ENCODE measurements at places on chromosomes 16 and 17. TPM values are rescaled to one million over a fixed set of nuclear protein-coding genes. Genes with fewer than 3 reads are reported as not detected.

Gene IL34
- 11.9 TPM for total RNA-seq

Gene CHST4
- not detected for total RNA-seq

DNA sequence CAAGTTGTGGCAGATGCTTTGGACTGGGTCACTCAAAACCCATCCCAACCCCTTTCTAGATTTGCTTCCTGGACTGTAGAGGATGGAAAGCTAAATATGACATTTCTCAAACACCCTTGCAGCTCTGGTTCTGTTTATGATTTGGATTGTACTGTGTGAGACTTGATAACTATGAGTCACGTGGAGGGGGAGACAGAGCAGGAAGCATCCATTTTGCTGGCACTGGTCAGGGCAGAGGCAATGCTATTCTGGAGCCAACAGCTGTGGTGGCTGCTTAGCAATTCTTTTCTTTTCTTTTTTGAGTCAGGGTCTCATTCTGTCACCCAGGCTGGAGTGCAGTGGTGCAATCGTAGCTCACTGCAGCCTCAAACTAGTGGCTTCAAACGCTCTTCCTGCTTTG, 13.6 kb upstream of the TERF2 start:
- no peak for DNase-seq
- H3K4me3 ChIP-seq, result no peak overlapping the region
- H3K27me3 ChIP-seq, result no peaks in the 10 kb centered on the region
- H3K4me1 ChIP-seq, result peaks cover 10% of the 10 kb centered on the region

GRCh38 chr16:79638386-79638785, 37.8 kb upstream of the MAF start:
- DNase-seq, result no peak
- H3K27me3 ChIP-seq, result no peaks in the 10 kb centered on the region
- H3K27ac ChIP-seq, result no peak overlapping the region
- no peak overlapping the region for H3K4me3 ChIP-seq
- no peaks in the 10 kb centered on the region for H3K36me3 ChIP-seq

GRCh38 chr16:17930280-17930679, 406.3 kb downstream of the NPIPA8 start:
- H3K27ac ChIP-seq, result no peak overlapping the region
- no peaks in the 10 kb centered on the region for H3K4me1 ChIP-seq
- no peak for DNase-seq
- H3K27me3 ChIP-seq, result no peaks in the 10 kb centered on the region
- H3K36me3 ChIP-seq, result no peaks in the 10 kb centered on the region

DNA sequence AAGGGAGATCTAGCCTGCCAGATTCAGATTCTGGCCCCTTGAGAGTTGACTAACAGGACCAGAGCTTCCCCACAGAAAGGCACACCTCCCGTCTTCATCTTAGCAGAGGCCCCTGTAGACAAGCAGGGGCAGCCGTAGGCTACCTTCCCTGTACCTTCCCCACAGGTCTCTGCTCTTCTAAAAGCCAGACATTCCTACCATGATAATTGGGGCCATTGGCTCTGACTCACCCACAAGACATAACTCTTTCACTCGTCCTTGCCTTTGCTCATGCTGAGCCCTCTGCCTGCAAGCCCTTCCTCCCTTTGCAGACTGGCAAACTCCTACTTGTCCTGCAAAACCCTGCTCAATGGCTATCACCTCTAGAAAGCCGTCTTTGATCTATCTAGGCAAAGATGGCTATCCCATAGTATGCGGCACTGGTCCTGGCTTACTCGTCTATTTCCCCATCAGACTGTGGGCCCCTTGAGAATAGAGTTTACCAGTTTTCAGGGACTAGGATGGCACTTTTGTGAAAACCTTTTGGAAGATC, 43.8 kb downstream of the PIMREG start:
- H3K4me1 ChIP-seq, result no peaks in the 10 kb centered on the region
- no peak overlapping the region for H3K4me3 ChIP-seq
- no peak for DNase-seq

DNA sequence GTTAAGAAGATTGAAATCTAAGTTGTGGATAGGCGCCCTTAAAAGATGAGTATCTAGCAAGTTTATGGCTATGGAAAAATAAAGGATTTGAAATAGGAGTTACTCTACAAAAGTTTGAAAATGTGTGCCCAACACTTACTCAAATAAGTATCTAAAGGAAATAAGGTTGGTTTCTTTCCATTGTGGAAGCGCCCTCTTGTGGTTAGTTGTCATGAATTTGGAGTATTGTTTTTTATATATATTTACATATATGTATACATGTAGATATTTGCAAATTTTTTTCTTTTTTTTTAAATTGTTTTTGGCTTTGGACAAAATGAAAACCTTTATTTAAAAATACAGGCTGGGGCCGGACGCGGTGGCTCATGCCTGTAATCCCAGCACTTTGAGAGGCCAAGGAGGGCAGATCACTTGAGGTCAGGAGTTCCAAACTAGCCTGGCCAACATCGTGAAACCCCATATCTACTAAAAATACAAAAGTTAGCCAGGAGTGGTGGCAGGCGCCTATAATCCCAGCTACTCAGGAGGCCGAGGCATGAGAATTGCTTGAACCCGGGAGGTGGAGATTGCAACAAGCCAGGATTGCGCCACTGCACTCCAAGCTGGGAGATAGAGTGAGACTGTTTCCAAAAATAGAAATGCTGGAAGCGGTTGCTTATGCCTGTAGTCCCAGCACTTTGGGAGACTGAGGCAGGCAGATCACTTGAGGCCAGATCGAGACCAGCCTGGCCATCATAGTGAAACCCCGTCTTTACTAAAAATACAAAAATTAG, 24.0 kb upstream of the VPS4A start:
- H3K27me3 ChIP-seq, result no peaks in the 10 kb centered on the region
- peaks cover 2% of the 10 kb centered on the region for H3K36me3 ChIP-seq
- no peak overlapping the region for H3K4me3 ChIP-seq
- peaks cover 22% of the 10 kb centered on the region for H3K4me1 ChIP-seq
- peak overlapping the region; percentile 61 for H3K27ac ChIP-seq
- peak; percentile 31 for DNase-seq

DNA sequence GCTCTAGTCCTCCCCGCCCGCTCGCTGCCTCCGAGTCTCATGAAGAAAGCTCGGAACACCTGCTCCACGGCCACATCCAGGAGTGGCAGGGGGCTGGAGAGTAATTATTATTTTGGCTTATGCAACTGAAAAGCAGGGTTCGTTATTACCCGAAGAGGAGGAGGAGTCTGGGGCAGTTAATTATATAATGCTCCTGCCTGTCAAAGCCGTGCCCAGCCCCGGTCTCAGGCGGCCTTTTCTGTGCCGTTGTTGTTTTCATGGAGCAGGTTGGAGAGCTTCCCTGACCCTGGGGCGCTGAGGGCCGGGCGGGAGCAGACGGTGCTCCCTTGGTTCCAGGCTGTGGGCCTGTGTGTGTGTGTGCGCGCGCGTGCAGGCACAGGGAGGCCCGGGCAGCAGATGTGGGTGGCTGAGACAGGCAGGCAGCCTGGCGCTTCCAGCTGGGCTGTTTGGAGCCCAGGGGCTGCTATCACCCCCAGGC, 2.4 kb downstream of the JPH3 start:
- no peaks in the 10 kb centered on the region for H3K4me1 ChIP-seq
- no peak for DNase-seq
- H3K27me3 ChIP-seq, result no peaks in the 10 kb centered on the region

- H3K27ac ChIP-seq, result no peak overlapping the region
- H3K4me1 ChIP-seq, result no peaks in the 10 kb centered on the region
- DNase-seq, result no peak
- no peaks in the 10 kb centered on the region for H3K27me3 ChIP-seq
- H3K36me3 ChIP-seq, result no peaks in the 10 kb centered on the region
- H3K4me3 ChIP-seq, result no peak overlapping the region
Observed at GRCh38 chr16:27803775-27804549, 254.0 kb downstream of the KATNIP start.

DNA sequence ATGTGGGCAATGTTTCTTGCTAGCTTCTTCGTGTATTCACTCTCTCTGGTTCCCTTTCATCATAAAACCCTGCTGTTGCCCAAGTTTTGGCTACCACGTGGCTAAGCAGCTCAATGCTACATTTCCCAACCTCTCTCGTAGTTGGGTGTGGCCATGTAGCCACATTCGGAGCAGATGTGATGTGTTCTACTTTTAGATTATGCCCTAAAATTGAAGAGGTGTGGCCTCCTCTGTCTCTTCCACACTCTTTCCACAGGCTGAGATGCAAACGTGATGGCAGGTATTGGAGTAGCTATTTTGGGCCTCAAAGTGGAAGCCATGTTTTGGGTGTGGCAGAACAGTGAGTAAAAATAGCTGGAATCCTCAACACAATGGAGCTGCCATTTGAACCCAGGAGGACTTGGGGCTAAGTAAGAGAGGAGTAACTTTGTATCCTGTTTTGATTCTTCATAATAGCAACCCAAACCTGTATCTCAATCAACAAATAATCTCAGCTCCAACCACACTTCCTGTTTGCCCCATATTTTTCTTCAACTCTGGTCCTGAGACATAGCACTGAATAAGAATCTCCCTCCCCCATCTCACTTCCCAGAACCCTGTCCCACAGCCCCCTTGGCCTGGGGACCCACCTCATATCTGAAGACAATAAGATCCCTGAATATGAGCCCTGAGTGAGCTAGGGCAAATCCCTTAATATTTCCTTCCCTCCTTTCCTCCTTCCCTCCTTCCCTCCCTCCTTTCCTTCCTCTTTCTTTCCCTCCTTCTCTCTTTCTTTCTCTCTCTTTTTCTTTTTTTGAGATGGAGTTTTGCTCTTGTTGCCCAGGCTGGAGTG, 4.0 kb downstream of the NUPR1 start:
- no peaks in the 10 kb centered on the region for H3K27me3 ChIP-seq
- DNase-seq, result peak; percentile 40
- H3K4me1 ChIP-seq, result peaks cover 31% of the 10 kb centered on the region
- peak overlapping the region; percentile 22 for H3K27ac ChIP-seq

- H3K27me3 ChIP-seq, result no peaks in the 10 kb centered on the region
- no peak for DNase-seq
- H3K27ac ChIP-seq, result no peak overlapping the region
- H3K4me1 ChIP-seq, result peaks cover 8% of the 10 kb centered on the region
Observed at GRCh38 chr17:1299552-1300370, 20.3 kb downstream of the TRARG1 start.

DNA sequence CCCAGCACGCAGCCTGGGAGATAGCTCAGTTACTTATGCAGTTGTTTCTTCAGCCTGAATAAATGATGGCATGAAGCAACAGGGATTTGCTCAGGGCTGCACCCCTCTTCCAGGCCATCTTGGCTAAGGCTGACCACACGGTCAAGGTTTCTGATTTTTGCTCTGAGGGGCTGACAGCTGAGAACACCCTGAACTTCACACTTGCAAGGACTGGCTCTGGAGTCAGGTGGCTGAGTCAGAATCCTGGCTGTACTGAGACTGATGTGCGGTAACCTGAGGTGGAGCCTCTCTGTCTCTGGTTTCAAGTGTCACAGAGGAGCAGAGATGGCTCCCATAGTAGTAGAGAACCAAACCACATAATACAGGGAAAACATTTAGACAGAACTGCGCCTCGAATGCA, 4.8 kb downstream of the MTHFSD start:
- peaks cover 4% of the 10 kb centered on the region for H3K4me1 ChIP-seq
- H3K27ac ChIP-seq, result no peak overlapping the region
- H3K36me3 ChIP-seq, result peaks cover 12% of the 10 kb centered on the region
- H3K27me3 ChIP-seq, result no peaks in the 10 kb centered on the region
- DNase-seq, result no peak

- no peak overlapping the region for H3K4me3 ChIP-seq
- no peak overlapping the region for H3K27ac ChIP-seq
- H3K36me3 ChIP-seq, result no peaks in the 10 kb centered on the region
- DNase-seq, result no peak
Observed at GRCh38 chr16:48810436-48810802, 200.4 kb upstream of the N4BP1 start.
